ENCODE measurements at places on chromosomes 3 and 15. TPM values are rescaled to one million over a fixed set of nuclear protein-coding genes. Genes with fewer than 3 reads are reported as not detected.

The IL5RA gene
- 0.31 TPM for total RNA-seq

- DNase-seq = no peak
These were observed 244.0 kb downstream of the KLF13 start for GRCh38 chr15:31570591-31570990.

GRCh38 chr3:52230461-52230860, 5.0 kb upstream of the TLR9 start:
- no peak for DNase-seq

The CKMT1B gene
- 4.3 TPM for total RNA-seq

- peak; percentile 31 for DNase-seq
These were observed 708 bp downstream of the SEC22A start for GRCh38 chr3:123202451-123202850.

The FHIT gene
- total RNA-seq = 7.4 TPM
